ENCODE measurements at places on chromosomes 5 and 9.

DNA sequence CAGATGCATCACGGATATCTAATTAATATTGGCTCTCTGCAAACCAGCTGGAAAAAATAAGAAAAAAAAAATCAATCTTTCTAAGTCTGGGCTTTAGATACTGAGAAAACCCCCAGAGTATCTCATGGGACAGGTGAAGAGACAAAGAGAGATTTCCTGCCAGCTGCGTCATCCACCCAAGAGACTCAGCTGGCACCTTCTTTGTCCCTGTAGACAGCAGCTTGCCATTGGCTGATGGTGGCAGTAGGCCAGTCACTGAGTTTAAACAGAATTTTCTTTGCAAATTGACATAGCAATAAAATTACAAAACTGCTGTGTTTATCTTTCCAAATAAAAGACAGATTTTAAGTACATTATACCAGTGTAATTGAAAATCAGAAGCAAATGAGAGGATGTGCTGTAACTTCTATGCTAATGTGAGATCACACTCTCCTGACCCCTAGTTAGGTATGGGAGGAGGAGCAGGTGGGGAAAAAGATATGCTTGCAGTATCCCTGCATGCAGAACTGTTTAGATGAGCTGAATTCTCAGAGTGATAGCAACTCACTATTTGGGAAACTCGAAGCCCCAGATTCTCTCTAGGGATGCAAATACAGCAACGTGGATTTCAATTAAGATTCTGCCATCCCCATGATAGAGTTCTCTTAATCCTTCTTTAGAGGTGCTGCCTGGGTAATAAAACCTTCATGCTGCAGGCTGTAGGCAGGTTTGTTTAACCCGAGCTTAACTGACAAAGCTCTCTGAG, 72.2 kb downstream of the NMUR2 start:
- no peak for DNase-seq

GRCh38 chr9:122810306-122810946, 10.5 kb downstream of the OR1K1 start:
- DNase-seq, result peak; percentile 87

GRCh38 chr5:84286662-84287061, 98.0 kb downstream of the EDIL3 start:
- no peak for DNase-seq

GRCh38 chr5:1140171-1140817, 28.4 kb upstream of the SLC12A7 start:
- DNase-seq, result peak; percentile 42

DNA sequence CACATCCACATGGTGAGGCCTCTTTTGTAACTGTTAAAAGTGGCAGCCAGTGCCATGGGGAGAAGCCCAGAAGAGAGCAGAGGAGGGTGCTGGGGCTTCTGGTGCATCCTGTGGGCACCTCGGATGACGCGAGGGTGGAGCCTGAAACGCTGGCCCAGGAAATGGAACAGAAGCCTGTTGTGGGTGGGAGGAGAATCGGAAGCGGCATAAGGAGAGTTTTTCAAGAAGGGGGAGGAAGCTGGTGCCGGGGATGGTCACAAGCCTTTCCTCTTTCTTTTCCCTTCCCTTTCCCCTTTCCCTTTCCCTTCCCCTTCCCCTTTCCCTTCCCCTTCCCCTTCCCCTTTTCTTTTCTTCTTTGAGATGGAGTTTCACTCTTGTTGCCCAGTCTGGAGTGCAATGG, 12.9 kb downstream of the ANKRD33B start:
- DNase-seq, result no peak

DNA sequence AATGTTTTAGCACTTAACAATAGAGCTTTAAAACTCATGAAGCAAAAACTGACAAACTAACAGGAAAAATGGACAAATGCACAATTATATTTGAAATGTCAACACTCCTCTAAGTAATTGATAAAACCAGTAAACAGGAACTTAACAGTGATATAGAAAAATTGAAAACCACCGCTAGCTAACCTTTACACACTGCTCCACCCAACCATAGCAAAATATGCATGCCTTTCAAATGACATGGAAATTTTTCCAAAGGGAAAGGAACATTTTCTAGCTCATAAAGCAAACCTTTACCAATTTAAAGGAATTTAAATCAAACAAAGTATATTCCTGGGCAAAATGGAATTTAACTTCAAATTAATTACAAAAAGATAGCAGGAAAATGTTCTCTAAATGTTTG, 109.2 kb downstream of the ADAMTS19 start:
- DNase-seq, result no peak

DNA sequence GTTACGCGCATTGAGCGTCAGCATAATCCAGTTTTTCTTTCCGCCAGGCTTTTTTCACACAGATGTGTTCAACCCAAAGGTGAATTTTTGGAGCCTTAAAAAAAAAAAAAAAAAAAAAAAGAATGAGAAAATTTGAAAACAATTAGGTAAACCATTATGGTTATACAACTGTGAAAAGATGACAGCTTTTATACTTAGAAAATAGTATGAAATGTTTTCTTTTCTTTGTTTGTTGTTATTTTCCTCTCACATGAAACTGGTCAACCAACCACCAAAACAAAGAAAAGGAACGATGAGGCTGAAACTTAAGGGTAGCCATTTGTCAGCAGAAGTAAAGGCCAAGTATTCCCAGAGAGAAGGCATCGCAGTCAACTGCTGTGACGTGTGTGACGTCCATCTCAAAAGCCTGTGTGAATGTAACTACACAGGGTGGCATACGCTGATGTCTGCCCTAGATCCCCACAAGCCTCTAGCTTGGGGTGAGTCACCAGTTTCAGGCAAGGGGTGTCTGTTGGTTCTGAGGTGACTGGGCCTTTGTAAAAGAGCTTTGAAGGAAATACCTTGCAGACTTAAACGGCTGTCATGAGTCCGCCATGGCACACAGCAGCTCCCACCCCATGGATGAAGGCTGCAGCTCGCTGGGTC, 182.9 kb downstream of the AOPEP start:
- no peak for DNase-seq

- peak; percentile 42 for DNase-seq
Observed at GRCh38 chr9:111730937-111731567, 63.7 kb downstream of the SHOC1 start.

GRCh38 chr5:120605325-120606079, 141.4 kb downstream of the PRR16 start:
- DNase-seq, result no peak

DNA sequence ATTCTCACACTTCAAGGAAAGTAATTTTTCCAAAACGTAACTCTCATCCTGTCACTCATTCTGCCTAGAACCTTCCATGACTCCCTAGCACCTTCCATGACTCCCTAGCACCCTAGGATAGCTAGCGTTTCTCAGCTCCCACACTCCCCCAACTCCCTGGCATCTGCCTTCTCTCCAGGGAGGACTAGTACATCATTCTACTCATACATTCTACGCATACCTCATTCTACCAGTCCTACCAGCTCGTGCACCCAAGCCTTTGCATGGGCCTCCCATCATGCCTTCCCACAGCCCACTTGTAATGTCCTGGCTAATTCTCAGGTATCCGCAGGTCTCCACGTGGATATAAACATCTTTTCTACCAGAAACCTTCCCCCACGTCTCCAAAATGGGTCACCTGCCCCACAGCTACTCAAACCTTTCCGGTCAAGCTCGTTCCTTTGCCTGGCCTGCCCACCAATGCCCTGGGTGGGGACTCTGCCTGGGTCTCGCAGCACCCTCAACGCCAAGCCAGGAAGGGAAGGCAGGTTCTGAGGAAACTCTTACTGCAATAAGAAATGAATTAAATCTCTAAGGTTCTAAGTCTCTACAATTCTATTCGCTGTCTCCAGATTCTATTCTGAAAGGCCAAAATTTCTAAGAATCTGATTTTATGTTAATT, 930 bp downstream of the ANKS6 start:
- DNase-seq, result no peak
